ENCODE measurements at places on chromosomes 4 and X. TPM values are rescaled to one million over a fixed set of nuclear protein-coding genes. Genes with fewer than 3 reads are reported as not detected.

SLC34A2 gene
- 0.31 TPM for total RNA-seq

RAB41 gene
- total RNA-seq, result not detected

RHOXF1 gene
- not detected for total RNA-seq

DMP1 gene
- not detected for total RNA-seq

TMEM150C gene
- total RNA-seq, result 76.7 TPM

NPFFR2 gene
- total RNA-seq, result not detected

XPNPEP2 gene
- not detected for total RNA-seq

MAGEE2 gene
- total RNA-seq, result 5.3 TPM

ABLIM2 gene
- 22.2 TPM for total RNA-seq

CITED1 gene
- 3.1 TPM for total RNA-seq

ACE2 gene
- total RNA-seq, result not detected

ADGRL3 gene
- 301 TPM for total RNA-seq

TSC22D3 gene
- 35.1 TPM for total RNA-seq

ETDB gene
- not detected for total RNA-seq

ARMCX1 gene
- total RNA-seq, result 71.4 TPM

RTL9 gene
- total RNA-seq, result 0.63 TPM

NEUROG2 gene
- 13.1 TPM for total RNA-seq

OTC gene
- not detected for total RNA-seq

MCUB gene
- total RNA-seq, result 31.0 TPM

GPR119 gene
- total RNA-seq, result not detected

C1QTNF7 gene
- under 0.01 TPM for total RNA-seq

SGMS2 gene
- total RNA-seq, result 0.63 TPM

USP17L29 gene
- total RNA-seq, result not detected

FANCB gene
- 11.6 TPM for total RNA-seq

DRP2 gene
- 8.5 TPM for total RNA-seq

DRD5 gene
- 0.63 TPM for total RNA-seq

IL1RAPL2 gene
- 12.8 TPM for total RNA-seq

WDR19 gene
- 105 TPM for total RNA-seq

POLN gene
- total RNA-seq, result 7.8 TPM

OTUD6A gene
- total RNA-seq, result not detected

SPANXC gene
- not detected for total RNA-seq

P2RY8 gene
- total RNA-seq, result not detected

RPL36A gene
- 244 TPM for total RNA-seq

ZFP92 gene
- 1.9 TPM for total RNA-seq

SH2D1A gene
- not detected for total RNA-seq

SMARCAD1 gene
- 140 TPM for total RNA-seq

FGF2 gene
- 8.1 TPM for total RNA-seq

CHRNA9 gene
- not detected for total RNA-seq

SSX2B gene
- total RNA-seq, result not detected

GK2 gene
- total RNA-seq, result not detected

ZMYM3 gene
- total RNA-seq, result 35.4 TPM
